Stimulated activated CD4-positive, alpha-beta T cell treated with anti-CD3 and anti-CD28 coated beads, Interleukin-4, amount 100 ng/mL, for 1 hour (primary cell): ENCODE measurements at places on chromosomes 2 and 18.
A peak's percentile ranks its signal among the peaks of the same experiment; 100 is the strongest.

DNA sequence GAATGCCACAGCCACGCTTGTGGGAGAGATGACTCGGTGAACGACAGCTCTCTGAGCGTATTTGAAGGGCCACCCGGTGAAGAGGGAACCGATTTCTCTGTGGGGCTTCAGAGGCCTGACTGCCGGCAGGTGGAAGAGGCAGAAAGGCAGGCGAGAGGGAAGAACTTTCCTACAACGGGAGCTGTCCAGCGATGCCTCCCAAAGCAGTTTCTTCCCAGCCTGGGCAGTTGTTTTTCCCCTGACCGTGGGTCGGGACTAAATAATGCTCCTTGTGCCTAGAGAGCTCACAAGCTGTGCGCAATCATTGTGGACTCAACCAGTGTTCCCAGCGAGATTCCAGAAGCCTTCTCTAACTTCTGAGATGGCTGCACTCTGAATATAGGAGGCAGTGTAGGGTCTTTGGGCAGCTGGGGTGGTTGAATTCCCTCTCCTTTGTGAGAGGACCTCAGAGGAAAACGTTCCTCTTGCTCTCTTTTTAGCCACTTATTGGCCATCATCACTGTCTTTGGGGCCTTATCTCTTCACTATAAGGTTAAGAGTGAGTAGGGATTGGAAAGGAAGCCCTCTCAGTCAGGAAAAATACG, 710 bp downstream of the SEC11C start:
- DNase-seq = no peak

DNA sequence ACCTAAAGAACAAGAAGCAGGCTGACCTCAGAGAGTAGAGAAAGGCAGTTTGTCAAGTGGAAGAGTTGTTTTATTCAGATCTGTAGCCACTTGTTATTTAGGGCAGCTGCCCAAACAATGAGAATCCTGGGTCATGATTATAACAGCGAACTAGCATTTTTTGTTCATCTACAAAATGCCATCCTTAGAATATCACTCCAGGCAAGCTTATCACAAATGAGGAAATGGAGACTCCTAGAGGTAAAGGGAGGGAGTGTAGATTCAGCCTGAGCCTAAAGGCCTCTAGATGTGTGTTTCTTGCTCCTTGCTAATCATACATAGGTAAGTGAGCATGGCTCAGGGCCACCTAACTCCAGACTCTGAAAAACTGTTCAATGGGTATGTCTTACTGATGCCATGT, 126.1 kb downstream of the HNMT start:
- DNase-seq = no peak

GRCh38 chr2:43169987-43170386, 56.4 kb downstream of the ZFP36L2 start:
- DNase-seq = peak; percentile 69

DNA sequence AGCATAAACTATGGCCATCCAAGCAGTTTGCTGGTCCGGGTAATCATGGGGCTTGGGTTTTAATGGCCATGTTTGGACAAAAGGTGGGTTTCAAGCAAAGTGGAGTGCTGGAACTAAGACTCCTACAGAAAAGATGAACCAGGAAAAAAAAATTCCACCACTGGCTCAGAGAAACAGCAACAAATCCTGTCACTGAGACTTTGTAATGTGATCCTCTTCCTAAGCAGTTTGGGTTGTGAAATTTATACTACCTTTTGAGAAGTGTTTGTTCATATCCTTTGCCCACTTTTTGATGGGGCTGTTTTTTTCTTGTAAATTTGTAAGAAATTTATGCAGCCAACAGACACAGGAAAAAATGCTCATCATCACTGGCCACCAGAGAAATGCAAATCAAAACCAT, 40.2 kb downstream of the MRPL33 start:
- DNase-seq = no peak

- peak; percentile 52 for DNase-seq
Observed at GRCh38 chr2:98468621-98469236, 24.1 kb downstream of the INPP4A start.

DNA sequence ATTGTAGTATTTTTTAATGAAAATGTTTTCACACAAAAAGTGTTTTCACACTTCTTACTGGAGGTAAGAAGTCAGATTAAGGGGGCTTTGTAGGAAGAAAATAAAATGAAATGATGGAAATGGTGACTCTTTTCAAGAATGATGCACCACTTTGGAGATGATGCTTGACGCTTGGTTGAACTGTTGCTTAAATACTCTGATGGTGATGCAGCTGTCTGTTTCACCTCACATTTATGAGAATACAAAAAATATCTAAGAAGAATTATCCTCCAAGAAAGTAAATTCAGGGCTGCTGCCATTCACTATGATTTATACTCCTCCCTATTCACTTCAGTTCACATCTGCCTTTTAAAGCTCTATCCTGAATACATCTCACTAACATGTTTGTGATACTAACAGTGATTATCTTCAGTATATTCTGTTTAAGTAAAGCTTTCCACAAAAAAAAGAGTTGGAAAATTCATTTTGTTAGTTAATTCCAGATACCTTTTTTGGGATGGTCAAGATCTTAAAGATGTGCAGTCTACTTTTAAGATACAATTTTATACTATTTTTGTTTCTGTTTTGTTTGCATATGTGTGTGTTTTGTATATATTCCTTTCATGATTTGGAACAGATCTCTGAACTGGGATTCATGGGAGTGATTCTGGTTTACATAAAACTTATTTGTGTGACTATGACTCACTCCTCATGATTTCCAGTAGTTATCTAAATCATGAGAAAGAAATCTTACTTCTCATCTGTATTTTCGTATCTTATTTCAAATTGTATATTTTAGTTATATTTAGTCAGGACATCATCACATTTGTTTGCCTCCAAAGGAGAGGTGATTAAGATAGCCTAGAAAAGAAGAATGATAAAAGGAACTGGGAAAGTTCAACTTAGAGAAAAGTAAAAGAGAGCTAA, 53.1 kb downstream of the SLC39A10 start:
- DNase-seq = no peak

DNA sequence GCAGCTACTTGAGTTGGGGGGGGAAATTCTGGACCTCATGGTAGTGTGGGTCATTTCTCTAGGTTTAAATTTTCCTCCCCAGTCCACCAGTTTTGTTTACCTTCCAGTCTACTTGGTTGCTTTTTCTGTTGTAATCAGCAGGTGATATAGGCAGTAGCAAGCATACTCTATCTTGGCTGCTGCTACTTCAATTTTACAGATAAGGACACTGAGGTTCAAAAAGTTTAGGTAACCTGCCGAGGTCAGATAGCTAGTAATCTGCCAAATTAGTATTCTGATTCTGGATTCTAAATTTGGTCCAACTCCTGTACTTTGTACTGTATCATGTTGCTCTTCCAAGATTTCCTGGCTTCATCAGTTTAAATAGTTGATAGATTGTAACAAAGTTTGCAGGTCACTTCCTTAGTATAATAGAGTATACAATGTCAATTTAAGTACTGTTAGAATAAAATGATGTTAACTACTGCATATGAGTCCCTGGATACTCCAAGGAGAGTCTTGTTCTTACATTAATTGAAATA, 34.7 kb downstream of the ANTXR1 start:
- no peak for DNase-seq

GRCh38 chr18:11150271-11150615, 874 bp upstream of the PIEZO2 start:
- no peak for DNase-seq

- no peak for DNase-seq
Observed at GRCh38 chr2:105388971-105389381, 9.9 kb downstream of the FHL2 start.

DNA sequence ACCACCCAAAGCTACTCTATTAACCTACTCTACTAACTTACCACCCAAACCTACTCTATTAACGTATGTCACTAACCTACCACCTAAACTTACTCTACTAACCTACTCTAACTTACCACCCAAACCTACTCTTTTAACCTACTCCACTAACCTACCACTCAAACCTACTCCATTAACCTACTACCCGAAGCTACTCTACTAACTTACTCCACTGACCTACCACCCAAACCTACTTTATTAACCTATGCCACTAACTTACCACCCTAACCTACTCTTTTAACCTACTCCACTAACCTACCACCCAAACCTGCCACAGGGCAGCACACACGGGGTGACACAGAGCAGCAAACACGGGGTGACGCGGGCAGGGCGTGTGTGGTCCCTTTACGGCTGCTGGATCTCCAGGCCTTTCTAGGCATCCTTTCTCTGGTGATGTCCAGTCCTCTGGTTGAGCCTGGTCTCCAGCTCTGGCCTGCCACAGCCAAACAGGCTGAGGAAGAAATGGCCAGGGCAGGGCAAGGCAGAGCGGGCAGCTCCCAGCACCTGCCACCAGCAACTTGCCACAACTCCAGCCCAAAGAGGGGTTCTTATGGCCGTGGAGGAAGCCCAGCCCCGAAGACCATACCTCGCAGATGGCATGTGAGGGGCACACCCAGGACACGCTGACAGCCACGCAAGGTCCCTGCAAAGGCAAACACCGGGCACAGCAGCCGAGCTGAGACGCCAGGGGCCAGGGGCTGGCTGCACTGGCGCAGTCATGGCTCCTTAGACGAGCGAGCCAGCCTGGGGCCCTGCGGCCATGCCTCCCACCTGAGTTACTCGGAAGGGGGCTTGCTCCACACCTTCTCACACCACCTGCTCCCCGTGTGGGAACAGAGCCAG, 25.7 kb downstream of the PXDN start:
- DNase-seq = no peak

- no peak for DNase-seq
Observed at GRCh38 chr2:112959109-112959812, 18.5 kb upstream of the IL36G start.

DNA sequence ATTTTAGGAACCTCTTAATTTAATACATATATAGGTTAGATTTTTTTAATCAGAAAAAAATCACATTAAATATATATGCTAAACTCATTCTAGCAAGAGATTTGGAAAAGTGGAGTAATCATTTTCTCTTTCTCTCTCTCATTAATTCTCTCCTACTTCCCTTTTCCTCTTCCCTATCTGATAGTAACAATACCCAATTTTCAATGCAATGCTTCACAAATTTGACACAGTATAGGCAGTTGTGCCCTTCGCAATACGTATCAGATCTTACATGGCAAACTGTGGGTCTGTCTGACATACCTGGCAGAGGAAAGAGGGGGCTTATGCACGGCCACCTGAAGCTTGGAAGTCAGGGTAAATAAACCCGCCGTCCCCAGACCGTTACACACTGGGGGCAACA, 444.3 kb downstream of the NBAS start:
- no peak for DNase-seq
